ENCODE measurements at places on chromosomes 6 and 20.

DNA sequence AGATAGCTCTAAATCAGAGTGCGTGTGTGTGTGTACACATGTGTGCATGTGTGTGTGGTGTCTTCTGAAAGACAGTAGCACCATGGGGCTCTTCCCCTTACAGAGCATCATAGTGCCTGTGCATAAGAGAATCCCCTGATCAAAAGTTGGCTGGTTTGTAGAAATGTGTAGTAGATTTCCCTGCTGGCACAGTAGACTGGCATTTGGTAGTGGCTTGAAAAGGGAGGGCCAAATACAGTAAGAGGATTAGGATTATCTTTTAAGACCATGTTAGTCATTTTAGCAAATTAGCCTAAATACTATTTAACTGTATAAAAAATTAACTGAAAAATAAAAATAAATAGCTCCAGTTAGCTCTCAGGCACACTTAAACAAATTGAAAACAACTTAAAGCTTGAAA, 112.6 kb downstream of the B3GAT2 start:
- no peak for DNase-seq

- DNase-seq: no peak
Measured at GRCh38 chr20:47466704-47467459, 34.8 kb upstream of the NCOA3 start.

GRCh38 chr20:40196846-40197436, 492.1 kb downstream of the MAFB start:
- no peak for DNase-seq

DNA sequence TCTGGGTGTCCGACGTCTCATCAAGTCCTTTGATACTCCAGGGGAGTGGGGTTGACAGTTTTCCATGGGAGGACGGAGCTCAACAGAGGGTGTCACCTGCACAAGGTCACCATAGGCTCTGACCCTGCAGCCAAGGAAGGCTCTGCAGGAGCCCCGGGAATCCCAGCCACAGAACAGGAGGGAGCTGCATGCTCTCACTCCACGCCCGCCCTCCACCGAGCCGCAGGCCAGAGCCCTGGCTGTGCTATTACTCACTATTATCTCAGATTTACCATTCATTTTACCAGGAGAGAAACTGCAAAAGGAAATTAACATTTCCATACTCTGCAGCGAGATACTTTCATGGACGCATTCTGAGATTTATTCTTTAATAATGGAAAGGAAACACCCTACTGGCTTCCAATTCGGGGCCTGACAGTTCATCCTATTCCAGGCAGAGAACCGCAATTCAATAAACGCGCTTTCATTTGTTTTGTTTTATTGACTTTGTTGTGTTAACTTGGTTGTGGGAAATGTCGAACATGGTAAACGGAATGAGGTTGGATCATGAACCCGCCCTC, 18.3 kb upstream of the NTSR1 start:
- DNase-seq: no peak

GRCh38 chr6:41770381-41771057, 9.2 kb downstream of the FRS3 start:
- DNase-seq: no peak

- no peak for DNase-seq
Measured at GRCh38 chr6:135880066-135880972, 28.8 kb downstream of the PDE7B start.

DNA sequence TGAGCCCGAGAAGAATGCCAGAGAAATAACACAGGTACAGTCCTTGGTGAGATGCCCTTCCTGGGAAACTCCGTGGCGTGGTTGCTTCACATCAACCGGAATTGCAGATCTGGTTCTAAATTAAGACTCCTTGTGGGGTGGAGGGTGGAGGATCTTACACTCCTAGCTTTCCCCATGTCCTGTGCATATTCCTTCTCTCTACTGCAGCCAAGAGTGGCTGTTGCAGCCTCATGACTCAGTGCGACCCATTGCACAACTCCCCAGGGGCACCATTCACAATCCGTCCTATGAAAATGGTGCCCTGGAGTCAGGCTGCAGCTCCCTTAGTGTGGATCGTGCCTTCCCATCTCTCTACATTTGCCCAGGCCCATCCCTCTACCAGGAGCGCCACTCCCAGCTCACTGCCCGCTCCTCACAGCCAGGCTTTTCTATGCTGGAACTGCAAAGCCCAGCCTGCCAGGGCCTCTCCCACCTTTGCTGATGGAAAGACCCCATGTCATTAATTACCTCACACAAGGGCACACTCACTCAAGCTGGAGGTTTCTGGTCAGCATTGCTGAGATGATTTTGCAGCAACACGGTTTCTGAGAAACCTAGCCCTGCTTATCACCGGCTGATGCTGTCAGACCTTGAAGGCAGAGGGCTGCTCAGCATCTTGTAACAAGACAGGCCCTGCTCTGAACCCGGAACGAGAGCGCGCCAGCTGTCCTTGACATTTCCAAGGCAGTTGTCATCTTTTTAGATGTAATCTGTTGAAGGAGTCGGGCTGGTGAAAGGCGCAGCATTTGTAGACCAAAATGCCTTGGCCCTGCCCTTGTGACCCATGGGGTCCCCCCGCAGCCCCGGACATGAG, 39.7 kb downstream of the SIRPA start:
- DNase-seq: no peak

DNA sequence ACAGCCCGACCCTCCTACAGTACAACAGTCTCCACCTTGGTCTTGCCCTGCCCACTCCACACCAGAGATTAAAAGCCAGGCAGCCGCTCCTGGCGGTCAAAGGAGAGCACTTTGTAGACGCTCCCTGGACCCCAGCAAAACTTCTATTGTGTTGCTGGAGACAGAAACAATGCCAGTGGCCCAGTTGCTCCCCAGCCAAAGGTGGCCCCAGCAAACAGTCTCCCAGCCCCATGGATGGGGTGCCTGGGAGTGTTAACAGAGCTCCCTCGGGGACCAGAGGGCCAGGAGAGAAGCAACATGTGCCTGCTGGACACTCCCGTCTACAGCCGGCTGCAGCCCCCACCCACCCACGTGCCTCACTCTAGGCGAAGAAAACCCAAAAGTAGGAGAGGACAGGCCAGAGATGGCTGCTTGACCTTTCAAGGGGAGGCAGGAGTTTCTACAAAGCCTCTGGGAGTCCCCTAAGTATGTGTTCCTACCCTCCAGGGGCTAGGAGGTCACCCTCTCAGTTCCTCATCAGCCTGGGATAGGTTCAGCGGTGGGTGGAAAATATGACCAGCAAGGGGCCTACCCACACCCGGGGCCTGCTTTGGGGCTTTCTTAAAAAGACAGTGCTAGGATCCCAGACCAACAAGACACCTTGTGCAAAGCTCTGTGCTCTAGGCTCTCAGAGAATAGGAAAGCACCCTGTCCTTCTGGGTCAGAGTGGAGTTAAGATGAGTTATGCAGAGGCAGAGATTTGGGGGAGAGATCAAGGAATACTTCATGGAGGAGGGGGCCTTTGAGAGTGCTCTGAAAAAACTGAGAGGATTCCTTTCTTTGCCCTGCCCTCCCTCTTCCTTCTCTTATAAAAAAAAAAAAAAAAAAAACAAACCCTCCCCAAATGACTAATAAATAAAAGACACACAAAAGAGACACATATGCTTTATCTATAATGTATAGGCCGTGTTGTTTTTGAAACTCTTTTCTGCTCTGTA, 19.0 kb upstream of the PREX1 start:
- no peak for DNase-seq

GRCh38 chr6:89162047-89162371, 16.2 kb downstream of the PM20D2 start:
- no peak for DNase-seq

- DNase-seq: no peak
Measured at GRCh38 chr6:156686301-156686994, 90.7 kb upstream of the ARID1B start.

- no peak for DNase-seq
Measured at GRCh38 chr6:38018755-38019165, 199.2 kb downstream of the ZFAND3 start.

GRCh38 chr6:49333345-49334125, 129.5 kb downstream of the MMUT start:
- DNase-seq: no peak

DNA sequence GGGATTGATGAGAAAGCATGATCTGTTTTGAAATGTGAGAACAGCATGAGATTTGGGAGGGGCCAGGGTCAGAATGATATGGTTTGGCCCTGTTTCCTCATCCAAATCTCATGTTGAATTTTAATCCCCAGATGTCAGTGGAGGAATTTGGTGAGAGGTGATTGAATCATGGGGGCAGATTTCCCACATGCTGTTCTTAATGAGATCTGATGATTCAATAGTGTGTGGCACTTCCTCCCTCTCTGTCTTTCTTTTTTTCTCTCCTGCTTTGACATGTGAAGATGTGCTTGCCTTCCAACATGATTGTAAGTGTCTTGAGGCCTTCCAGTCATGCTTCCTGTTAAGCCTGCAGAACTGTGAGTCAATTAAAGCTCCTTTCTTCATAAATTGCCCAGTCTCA, 1060.3 kb upstream of the CITED2 start:
- no peak for DNase-seq

GRCh38 chr20:35006009-35006408, 50.3 kb downstream of the MYH7B start:
- DNase-seq: no peak

DNA sequence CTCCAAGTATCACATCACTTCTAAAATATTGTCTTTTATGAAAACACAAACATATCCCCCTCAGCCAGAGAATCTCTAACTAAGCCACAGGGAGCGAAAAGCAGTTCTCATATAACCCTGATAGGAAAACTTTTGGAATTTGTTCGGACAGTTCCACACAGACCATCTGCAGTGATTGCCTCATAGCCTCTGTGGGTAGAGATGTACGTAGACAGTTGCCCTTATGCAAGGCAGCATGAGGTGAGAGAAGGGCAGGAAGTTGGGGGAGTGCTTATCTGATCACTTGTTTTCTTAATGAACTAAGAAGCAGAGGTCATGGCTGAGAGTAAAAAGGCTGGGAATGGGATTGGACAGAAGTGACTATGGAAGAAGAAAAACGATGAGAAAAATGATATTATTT, 39.6 kb downstream of the SLC23A2 start:
- no peak for DNase-seq

GRCh38 chr6:1590580-1590979, 19.1 kb upstream of the FOXC1 start:
- DNase-seq: no peak

DNA sequence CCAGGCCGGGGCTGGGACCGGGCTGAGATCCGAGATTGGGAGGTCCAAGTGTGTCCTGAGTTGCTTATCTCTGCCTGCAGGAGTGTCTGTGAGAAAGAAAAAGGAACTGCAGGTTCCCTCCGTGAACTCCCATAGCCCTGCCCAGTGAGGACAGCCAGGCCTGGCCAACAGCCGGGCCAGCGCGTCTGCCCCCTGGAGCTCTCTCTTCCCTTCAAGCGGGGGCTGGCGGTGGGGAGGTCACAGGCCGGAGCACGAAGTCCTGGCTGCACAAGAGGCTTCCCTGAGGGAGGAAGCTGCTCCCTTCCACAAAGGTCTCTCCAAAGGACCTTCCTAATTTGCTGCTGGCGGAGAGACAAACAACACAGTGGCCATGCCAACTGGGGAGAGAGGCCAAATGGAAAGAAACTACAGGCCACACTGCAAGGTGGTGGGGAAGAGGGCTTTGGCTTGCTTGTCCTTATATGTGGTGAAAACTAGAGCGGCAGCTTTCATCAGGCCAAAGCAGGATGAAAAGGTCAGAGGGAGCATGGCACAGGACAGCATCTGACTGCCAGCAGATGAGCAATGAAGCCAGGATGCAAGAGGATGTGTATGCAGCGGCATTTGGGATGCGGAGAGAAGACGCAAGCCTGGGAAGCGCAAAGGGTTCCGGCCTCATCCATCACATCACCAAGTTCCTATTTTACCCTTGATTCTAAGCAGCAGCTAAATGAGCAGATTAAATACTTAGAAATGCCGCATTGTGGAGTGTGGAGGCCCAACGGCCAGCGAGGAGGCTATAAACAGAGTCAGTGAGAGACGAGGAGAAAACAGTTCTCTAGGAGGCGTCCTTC, 260.0 kb downstream of the ERMARD start:
- no peak for DNase-seq

DNA sequence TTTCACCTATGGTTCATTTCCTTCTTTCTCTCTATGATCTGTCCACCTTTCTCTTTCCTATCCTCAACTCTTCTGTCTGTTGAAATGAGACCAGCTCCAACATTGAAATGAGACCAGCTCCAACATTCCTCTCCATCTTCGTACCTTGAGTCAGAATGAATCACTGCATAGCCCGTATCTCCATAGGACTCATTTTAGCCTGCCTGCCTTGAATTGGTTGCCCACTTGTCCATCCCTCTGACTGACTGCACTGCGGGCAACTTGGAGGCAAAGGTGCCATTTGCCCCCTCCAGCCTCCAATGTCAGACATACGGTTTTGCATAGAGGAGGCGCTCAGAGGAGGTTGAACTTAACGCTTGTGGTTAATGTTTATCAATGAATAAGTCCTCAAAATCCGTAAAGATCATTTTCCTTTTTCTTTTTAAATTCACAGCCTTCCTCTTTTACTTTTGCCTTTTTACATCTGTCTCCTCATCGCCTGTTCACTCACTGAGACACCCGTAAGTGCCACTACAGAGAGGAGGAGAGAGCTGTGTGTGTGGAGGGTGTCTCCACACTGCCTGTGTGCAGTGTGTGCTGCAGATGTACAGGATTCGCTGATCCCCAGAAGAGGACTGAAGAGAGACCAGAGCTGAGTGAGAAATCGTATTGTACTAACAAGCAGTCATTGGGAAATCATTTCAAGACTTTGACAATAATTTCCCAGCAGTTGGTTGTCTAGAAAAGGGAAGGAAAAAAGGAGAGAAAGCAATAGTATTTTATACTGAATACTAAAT, 579.6 kb upstream of the MAP3K7 start:
- no peak for DNase-seq

DNA sequence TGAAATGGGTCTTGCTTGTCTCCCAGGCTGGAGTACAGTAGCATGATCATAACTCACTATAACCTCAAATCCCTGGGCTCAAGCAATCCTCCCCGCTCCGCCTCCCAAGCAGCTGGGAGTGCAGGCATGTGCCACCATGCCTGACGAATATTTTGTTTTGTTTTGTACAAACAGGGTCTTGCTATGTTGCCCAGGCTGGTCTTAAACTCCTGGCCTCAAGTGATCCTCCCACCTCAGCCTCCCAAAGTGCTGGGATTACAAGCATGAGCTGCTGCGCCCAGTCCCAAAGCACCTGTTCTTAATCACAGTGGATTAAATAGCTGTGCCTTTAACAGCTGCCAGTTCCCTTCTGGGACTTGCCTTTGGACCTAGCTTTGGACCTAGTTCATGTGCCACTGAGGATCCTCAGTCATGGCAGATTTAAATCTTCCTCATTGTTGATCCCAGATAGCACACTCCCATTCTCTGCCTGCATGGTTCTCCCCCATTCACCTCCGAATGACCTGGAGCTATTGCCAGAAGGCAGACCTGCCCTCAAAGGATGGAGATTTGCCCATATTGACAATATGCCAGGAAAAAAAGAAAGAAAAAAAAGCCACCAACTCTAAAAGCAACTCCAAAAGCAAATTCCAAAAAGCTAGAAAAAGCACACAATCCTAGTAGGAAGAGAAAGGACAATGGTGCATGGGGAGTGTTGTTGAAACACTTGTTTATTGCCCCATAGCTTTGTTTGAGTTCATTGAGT, 10.6 kb downstream of the POFUT1 start:
- DNase-seq: no peak

GRCh38 chr6:162907876-162908481, 180.2 kb downstream of the PACRG start:
- no peak for DNase-seq

- no peak for DNase-seq
Measured at GRCh38 chr6:30329331-30329730, 2.6 kb downstream of the TRIM39 start.
